Stimulated activated CD8-positive, alpha-beta memory T cell treated with anti-CD3 and anti-CD28 coated beads, Interleukin-2, amount 100 ng/mL, for 1 hour (primary cell): ENCODE measurements at places on chromosomes 2 and 18.

GRCh38 chr2:102841107-102841840, 79.4 kb downstream of the TMEM182 start:
- DNase-seq = no peak

GRCh38 chr2:69789175-69789721, 40.2 kb upstream of the GMCL1 start:
- DNase-seq = no peak

- no peak for DNase-seq
Observed at GRCh38 chr2:34159901-34160300, 560.8 kb upstream of the FAM98A start.

- no peak for DNase-seq
Observed at GRCh38 chr2:163667064-163667887, 68.5 kb downstream of the FIGN start.

- DNase-seq = no peak
Observed at GRCh38 chr2:188478724-188479123, 187.1 kb downstream of the GULP1 start.

- no peak for DNase-seq
Observed at GRCh38 chr2:168993538-168993937, 37.6 kb downstream of the ABCB11 start.

DNA sequence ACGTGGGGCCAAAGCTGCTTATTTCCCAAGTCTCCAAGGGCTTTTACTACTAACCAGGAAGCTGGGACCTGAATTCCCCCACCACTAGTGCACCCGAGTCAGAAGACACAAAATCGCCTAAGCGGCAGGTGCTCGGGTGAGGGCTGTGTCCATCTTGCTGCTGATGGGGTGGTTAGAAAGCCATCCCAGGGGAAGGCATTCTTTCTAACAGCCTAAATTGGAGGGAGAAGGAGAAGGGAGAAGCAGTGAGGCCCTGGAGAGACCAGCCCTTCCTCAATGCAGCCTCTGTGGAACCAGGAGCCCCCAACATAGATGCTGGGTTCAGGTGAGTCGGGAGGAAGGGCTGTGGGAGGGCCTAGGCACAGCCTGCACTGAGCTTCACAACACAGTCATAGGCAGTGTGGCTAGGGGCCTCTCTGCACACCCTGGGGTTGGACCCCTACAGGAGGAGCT, 1.9 kb upstream of the PROM2 start:
- no peak for DNase-seq

DNA sequence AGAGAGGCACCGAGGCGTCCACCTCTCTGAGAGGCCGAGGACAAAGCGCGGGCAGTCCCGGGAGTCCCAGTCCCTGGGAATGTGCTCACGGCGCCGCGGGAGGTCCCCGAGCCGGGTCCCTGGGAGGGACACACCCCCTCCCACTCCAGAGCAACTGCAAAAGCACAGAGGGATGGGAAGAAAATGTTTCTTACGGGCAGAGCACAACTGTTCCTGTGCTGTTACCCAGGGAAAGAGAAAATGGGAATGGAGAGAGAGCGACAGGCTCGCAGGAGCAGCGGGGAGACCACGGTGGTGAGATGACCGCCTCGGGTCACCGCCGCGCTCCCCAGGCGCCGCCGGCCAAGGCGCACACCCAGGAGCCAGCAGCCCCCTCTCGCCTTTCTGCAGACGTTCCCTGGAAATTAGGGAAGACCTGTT, 1.2 kb upstream of the BCL11A start:
- DNase-seq = no peak

DNA sequence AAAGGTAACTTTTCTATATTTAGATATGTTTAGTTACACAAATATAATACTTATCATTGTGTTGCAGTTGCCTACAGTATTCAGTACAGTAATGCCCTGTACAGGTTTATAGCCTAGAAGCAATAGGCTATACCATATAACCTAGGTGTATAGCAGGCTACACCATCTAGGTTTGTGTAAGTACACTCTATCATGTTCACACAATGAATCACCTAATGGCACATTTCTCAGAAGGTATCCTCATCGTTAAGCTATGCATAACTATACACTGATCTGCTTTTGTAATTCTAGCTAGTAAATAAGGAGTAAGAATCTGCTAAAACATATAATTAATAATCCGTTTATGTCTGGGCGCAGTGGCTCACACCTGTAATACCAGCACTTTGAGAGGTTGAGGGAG, 102.1 kb downstream of the COMMD1 start:
- no peak for DNase-seq

- DNase-seq = no peak
Observed at GRCh38 chr2:12684471-12684936, 32.2 kb upstream of the TRIB2 start.

DNA sequence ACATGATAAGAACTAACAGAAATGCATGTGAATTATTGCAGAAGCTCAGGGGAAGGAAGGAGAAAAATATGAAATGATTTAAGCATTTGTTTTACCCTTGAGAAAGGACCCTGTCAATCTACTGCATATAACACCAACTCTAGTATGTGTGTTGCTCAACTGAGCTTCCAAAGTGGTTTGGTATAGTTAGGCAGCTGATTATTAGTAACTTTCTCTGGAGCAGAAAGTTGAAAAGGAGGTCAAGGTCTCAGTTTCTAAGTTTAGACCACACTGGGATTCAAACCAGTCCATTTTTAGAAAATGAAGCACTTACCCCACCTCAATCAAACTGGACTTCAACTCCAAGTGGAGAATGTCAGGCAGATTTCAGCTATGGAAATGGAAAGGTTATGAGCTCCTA, 123.3 kb upstream of the CDC42EP3 start:
- no peak for DNase-seq

- DNase-seq = no peak
Observed at GRCh38 chr18:62723666-62724281, 8.4 kb downstream of the PHLPP1 start.

GRCh38 chr2:213763354-213763753, 479.1 kb downstream of the SPAG16 start:
- no peak for DNase-seq

DNA sequence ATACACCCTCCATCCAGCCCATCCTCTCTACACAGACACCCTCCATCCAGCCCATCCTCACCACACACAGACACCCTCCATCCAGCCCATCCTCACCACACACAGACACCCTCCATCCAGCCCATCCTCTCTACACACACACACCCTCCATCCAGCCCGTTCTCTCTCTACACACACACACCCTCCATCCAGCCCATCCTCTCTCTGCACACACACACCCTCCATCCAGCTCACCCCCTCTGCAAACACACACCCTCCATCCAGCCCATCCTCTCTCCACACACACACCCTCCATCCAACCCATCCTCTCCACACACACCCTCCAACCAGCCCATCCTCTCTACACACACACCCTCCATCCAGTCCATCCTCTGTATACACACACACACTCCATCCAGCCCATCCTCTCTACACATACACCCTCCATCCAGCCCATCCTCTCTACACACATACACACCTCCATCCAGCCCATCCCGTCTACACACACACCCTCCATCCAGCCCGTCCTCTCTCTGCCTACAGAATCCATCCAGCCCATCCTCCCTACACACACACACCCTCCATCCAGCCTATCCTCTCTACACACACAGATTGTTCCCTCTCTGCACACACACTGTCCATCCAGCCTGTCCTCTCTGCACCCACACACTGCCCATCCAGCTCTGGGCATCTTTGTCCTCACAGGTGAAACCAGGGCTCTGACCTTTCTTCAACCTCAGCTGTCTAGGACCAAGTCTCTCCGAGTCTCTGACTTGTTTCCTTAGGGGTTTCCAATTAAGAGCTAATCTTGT, 81.2 kb downstream of the EIPR1 start:
- no peak for DNase-seq

GRCh38 chr2:189267925-189268579, 88.5 kb upstream of the COL5A2 start:
- DNase-seq = no peak

DNA sequence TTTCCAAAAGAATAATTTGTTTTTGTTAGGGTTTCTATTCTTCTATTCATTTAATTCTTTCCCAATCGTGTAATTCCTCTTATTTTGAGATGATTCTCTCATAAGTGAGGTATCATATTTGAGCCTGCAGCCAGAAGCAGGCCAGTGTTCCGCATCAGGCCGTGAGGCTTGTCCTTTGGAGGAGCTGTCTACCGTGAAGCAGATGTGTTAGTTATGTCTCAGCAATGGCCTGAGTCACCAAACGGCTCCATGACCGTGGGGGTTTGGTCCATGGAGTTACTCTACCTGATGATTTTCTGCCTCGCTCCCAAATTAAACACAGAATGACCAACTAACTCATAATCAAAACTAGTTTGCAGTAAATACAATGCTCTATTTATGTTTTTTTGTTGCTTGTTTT, 64.2 kb upstream of the TMEM87B start:
- no peak for DNase-seq

DNA sequence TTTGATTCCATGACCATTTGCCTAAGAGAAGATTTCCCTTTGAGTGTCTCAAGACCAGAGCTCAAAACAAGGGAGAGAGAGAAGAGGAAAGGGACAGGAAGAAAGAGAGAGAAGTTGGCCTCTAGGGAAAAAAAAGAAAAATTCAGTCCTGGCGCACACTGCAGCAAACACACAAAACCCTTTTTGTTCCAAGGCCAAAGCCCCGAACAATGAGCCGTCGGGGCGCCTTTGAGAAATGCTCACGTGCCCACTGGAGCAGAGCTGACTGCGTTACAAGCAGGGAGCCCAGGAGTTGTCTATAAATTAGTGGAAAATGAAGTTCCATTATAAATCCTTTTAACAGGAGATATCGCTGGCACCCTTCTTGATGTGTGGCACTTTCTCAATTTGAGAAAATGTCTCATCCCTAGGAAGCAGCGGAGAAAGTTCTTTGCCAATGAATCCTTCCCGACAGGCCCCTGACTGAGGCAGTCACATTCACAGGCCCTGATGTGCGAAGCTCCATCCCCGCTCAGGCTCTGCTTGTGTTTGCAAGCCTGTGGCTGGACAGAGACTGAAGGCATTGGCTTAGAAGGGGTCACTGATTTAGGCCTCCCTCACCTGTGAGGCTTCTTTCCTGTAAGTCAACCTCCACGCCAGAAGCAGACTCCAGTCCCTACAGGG, 32.1 kb upstream of the NCKAP5 start:
- DNase-seq = no peak

GRCh38 chr2:43346602-43347567, 120.5 kb upstream of the ZFP36L2 start:
- no peak for DNase-seq

- no peak for DNase-seq
Observed at GRCh38 chr2:26740890-26741302, 23.2 kb upstream of the SLC35F6 start.

DNA sequence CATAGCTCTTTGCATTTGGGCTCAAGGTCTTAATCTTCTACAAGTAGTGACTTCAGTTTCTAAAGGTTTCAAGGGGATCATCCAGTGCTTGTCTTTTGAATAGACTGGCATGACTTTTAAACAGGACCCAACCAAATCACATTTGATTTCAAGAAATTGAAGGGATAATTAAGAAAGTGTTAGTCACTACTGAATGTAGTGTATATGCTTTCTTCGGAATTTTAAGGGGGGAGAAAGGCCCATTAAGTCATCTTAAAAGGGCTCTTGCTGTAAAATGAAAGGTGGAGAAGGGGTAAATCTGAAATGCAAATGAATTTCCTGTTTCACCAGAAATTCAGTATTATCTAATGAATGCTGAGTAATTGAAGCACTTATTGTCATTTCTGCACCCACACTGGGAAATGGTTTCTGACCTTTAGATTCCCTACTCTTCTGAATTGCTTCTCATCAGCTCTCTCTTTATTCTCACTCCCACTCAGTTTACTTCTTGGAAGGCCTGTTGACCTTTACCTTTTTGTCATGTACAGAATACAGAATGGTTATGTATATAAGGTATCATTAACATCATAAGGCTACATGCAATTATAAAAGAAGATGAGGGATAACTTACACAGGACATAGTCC, 241.4 kb downstream of the SLC8A1 start:
- DNase-seq = no peak

GRCh38 chr2:85554980-85555612, 6.2 kb downstream of the GGCX start:
- DNase-seq = no peak

- no peak for DNase-seq
Observed at GRCh38 chr2:62227386-62228075, 31.6 kb downstream of the B3GNT2 start.

- DNase-seq = no peak
Observed at GRCh38 chr18:4130734-4131719, 324.1 kb downstream of the DLGAP1 start.

- DNase-seq = no peak
Observed at GRCh38 chr2:240349133-240350005, 86.1 kb upstream of the GPC1 start.

- no peak for DNase-seq
Observed at GRCh38 chr2:119064567-119064966, 94.0 kb downstream of the C1QL2 start.

- no peak for DNase-seq
Observed at GRCh38 chr2:96665083-96665569, 22.6 kb downstream of the FER1L5 start.

GRCh38 chr2:151260573-151261230, 961 bp downstream of the RBM43 start:
- no peak for DNase-seq

DNA sequence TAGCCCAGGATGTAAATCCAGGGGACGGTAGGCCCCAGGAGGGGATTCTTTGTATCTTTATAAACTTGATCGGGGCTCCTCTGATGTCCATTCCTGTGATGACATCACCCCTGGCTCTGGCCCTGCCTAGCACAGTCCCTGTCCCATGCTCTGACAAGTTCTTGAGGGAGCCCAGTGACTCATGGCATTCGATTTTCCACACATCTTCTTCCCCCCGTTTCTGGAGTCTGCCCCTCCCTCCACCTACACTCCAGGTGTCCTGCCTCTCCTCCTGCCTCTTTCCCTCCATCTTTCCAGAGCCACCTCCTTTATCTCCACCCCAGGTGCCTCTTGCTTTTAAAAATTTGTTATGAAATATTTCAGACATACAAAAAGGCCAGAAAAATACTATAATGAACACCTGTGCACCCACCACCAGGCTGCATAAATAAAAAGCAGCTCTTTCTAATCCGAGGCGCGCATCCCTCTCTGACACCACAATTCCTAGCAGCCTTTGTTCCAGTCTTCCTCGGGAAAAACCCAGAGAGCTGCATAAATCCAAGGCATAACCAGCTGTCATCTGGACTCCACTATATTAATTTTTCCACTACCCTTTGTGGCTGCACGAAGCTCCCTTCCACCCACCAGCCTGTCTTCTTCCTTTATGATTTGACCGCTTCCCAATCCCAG, 207.7 kb downstream of the ZBTB7C start:
- no peak for DNase-seq

DNA sequence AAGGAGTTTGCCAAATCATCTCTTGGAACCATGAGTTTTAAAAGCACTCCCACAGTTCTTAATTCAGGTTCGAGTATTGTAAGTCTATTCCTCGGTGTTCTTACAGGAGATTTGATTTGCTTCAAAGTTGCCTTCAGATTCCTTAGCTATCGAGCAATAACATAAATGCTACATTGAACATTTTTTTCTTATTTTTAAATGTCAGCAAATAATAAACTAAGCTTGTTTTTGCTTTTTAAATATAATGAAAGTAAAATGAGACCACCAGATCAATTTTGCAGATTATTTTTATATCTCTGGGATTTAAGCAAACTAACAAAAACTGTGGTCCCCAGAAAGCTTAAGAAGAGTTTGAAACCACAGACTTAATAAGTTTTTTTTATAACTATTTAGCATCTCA, 195.5 kb downstream of the LNPK start:
- no peak for DNase-seq
